Activated CD8-positive, alpha-beta T cell treated with anti-CD3 and anti-CD28 coated beads for 36 hours (primary cell): ENCODE measurements at places on chromosomes 3 and 15. TPM values are rescaled to one million over a fixed set of nuclear protein-coding genes. Genes with fewer than 3 reads are reported as not detected.

DNA sequence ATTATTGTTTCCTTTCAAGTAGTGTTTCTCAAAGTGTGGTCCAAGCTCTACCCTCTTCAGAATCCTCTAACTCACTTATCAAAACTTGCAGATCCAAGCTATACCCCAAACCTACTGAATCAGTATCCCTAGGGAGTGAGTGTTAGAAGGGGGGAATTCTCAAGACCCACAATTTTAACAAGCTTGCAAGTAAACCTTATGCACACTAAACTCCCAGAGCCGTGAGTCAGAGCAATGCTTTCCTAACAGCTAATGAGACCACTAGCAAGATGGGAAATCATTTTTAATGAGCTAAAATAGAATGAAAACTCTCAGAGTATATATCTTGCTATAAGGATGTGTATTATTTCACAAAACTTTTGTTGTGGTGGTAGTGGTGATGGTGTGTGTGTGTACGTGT, 41.1 kb upstream of the SRGAP3 start:
- no peak overlapping the region for H3K4me3 ChIP-seq
- H3K27ac ChIP-seq: no peak overlapping the region
- no peaks in the 10 kb centered on the region for H3K4me1 ChIP-seq

DNA sequence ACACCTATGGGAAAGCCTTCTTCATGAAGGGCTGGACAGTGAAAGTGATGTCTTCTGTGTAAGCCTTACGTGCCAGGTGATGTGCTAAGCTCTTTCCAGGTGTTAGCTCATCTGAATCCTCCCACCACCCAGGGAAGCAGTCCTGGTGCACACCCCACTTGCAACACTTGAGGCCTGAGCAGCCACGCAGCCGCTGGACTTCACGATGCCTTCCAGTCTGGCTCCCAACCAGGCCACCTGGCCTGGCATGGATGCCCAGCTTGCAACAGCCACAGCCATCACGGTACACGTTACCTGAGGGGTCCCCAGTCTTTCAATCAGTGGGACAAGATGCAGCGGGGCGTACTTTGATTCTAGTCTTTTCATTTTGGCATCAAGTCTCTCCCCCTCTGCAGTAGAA, 35.8 kb downstream of the NIPA2 start:
- H3K4me3 ChIP-seq: no peak overlapping the region
- H3K27me3 ChIP-seq: no peaks in the 10 kb centered on the region
- H3K4me1 ChIP-seq: no peaks in the 10 kb centered on the region

DNA sequence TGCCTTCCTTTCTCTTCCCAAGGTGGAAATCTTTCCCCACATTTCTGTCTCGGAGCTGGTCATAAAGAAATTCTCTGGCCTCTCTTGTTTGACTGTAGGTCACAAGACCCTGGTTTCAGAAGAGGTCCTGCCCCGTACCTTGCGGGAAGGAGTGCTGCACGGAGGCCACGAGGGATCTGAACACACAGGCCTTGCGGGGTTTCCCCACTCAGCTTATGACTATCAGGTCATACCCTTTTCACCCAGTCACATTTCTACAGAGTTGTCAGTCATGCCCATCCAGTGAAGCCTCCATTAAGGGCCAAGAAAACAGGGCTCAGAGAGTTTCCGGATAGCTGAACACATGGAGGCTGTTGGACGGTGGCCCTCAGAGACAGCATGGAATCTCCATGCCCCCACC, 54.7 kb upstream of the ATP13A3 start:
- no peak overlapping the region for H3K27ac ChIP-seq
- no peaks in the 10 kb centered on the region for H3K27me3 ChIP-seq
- H3K4me1 ChIP-seq: peaks cover 13% of the 10 kb centered on the region

GRCh38 chr3:37519661-37520060, 342.0 kb upstream of the CTDSPL start:
- no peaks in the 10 kb centered on the region for H3K27me3 ChIP-seq
- H3K4me3 ChIP-seq: no peak overlapping the region
- no peak for DNase-seq

DNA sequence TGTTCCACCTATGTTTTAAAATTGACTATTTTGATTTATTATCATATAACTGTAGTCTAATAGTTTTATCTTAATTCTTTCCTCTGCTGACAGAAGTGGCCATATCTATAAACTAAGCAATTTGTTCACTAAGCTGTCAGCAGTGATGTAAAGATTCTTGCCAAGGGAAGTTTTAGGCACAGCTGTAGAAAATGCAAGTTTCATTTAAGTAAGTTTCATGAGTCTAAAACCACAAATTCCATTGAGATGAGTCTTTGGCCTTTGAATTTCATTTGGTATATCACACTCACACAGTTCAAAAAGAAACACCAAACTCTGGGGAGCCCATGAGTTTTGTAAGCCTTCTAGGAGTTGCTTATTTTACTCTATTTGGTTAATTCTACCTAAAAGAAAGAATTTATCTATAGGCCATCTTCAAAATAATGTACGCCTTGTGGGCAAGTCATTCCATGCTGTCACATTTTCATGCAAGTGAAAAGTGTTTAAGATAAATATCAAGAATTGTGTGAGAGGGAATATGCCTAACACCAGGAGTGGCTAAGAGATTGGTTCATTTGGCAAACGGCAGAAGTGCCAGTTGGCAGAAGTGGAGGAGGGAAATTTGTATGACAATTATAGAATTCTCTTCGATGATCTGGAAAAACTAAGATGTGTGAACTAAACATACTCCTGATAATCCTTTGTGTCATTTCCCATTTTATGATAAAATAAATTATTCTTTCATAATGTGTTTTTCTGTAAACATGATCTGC, 292.9 kb downstream of the ZIC4 start:
- H3K4me1 ChIP-seq: no peaks in the 10 kb centered on the region
- H3K27ac ChIP-seq: no peak overlapping the region
- no peak overlapping the region for H3K4me3 ChIP-seq
- DNase-seq: no peak
- H3K36me3 ChIP-seq: no peaks in the 10 kb centered on the region

- H3K27me3 ChIP-seq: peaks cover 7% of the 10 kb centered on the region
- no peak for DNase-seq
Measured at GRCh38 chr3:72329354-72329753, 518.9 kb downstream of the SHQ1 start.

DNA sequence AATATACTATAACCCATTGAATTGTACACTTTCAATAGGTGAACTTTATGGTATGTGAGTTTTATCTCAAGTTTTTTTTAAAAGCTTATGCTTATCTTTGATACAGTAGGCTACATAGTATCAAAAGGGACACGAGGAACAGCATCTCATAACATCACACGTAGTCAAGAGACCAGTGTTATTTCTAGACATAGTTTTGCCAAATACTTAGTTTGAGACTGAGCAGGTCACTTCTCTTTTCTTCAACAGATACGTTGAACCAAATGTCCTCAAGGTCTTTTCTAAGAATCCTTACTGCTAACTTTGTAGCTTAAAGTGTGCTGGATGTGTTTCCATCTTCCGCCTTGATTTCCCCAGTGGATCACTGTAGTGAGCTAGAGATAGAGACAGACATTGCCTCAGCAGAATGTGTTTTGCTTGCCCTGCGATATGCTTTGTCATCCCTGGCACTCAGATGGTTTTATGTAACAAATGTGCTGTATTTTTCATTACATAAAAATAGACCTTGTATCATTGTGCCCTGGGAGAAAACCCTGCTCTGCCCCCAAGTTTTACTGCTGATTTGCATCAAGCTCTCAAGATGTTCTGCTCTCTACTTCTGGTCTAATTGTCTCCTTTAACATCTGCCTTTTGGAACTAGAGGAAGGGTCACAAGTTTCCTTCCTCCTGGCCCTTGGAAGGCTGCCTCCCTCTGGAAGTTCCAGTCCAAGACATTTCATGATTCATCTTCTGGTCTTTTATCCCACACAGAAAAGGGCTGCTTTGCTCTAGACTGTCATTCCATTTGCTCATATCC, 426.4 kb upstream of the RGMA start:
- no peak overlapping the region for H3K27ac ChIP-seq
- peaks cover 13% of the 10 kb centered on the region for H3K27me3 ChIP-seq
- no peak for DNase-seq
- no peak overlapping the region for H3K4me3 ChIP-seq
- no peaks in the 10 kb centered on the region for H3K36me3 ChIP-seq

DNA sequence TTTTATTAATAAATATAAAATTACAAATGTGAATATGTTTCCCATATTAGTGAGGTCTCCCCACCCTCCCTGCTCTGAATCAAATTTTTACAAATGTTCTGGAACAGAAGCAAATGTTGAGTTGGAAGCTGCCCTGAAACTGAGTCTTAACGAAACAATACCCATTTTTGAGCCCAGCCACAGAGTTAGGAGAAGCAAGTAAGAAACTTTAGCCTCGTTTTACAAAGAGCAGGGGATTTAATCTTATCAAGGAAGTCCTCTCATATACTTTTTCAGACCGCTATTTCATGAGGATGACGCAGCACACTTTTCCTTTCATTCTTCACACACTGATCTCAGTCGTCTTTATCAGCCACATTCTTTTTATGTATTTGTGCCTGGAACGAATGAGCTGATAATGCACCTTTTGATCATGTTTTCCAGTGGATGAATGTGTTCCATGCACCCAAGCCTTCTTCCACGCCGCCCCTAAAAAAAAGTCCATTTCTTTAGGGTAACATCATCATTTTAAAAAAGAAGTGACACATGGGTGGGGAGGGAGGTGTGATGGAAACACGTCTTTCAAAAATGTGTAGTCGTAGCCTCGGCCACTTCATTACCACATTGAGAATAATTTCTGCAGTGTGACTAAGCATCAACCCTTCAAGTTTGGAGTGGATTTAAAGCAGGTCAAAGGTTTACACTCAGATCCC, 48.1 kb downstream of the SETMAR start:
- peak overlapping the region; percentile 67 for H3K4me3 ChIP-seq
- peak; percentile 47 for DNase-seq
- H3K27ac ChIP-seq: peak overlapping the region; percentile 81
- H3K27me3 ChIP-seq: no peaks in the 10 kb centered on the region
- H3K4me1 ChIP-seq: peaks cover 19% of the 10 kb centered on the region
- peaks cover 2% of the 10 kb centered on the region for H3K36me3 ChIP-seq

DNA sequence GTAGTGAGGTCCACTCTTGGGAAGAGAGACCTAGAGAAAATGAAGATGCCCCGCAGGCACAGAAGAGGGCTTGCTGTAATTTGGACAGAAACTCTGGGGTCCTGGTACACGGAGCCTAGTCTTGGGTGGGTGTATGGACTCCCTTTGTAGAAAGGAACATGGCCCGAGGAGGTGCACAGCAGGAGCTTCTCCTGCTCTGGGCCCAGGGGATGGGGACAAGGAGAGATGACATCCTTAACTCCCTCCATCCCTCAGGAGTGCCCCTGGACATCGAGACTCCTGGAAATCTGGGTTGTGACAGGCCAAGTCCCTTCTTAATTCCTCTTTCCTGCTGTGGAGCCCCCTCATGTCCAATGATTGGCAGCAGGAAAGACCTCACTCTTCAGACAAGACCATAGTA, 29.9 kb upstream of the ABHD2 start:
- no peaks in the 10 kb centered on the region for H3K36me3 ChIP-seq
- no peak for DNase-seq
- peaks cover 7% of the 10 kb centered on the region for H3K4me1 ChIP-seq
- no peak overlapping the region for H3K4me3 ChIP-seq
- H3K27me3 ChIP-seq: peaks cover 1% of the 10 kb centered on the region

DNA sequence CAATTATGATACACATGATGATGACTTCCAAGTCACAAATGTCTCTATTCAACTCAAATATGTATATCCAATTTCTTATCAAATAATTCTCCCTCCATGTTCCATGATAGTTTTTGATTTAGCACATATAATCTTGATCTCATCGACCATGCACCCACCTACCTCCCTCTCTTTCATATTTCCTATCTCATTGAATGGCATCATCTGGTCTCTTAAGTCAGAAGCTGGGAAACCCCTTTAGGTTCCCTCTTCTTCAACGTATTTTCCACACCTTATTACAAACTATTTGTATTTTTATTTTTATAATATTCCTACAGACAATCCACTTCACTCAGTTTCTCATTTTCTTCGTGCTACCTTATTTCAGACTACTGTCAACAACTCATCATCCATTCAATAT, 56.9 kb upstream of the DPH6 start:
- H3K4me3 ChIP-seq: no peak overlapping the region
- H3K4me1 ChIP-seq: peaks cover 2% of the 10 kb centered on the region
- no peak for DNase-seq
- no peaks in the 10 kb centered on the region for H3K36me3 ChIP-seq
- H3K27me3 ChIP-seq: no peaks in the 10 kb centered on the region
- no peak overlapping the region for H3K27ac ChIP-seq

DNA sequence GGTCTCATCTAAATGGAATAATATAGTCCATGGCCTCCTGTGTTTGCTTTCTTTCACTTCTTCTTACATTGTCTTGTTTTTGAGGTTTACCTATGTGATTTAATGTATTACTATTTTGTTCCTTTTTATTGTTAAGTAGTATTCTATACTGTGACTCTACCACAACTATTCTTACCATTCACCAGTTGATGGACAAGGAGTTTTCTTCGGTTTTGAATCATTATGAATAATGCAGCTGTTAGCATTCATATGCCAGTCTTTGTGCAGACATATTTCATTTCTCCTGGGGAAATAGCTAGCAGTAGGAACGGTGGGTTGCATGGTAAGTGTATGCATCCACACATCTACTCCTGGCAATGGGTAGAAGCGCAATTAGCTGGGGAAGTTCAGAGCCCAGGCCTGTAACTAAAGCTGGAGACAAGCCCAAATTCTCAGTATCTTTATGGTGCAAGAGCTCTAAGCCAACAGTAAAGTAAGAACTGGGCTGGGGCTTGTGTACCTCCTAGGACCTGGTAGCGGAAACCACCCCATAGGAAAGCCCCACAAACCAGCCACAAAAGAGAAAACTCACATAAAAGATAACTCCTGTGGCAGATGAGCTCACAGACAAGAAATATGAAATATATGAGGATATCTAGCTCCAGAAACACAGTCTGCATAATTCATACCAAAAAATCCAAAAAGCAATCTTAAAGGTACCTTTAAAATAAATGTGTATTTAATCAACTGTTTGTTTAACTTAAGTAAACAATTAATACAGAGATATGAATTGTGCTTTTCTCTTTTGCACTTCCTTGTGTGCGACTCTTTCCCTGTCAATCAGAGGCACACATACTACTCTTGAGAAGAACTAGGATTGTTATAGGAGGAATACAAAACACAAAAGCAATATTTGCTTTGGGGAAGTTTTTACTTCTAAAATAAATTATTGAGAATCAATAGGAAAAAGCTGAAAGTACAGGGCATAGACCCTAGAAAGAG, 2.7 kb upstream of the CSTA start:
- no peak overlapping the region for H3K27ac ChIP-seq
- H3K27me3 ChIP-seq: no peaks in the 10 kb centered on the region
- H3K4me3 ChIP-seq: no peak overlapping the region
- peak; percentile 68 for DNase-seq

DNA sequence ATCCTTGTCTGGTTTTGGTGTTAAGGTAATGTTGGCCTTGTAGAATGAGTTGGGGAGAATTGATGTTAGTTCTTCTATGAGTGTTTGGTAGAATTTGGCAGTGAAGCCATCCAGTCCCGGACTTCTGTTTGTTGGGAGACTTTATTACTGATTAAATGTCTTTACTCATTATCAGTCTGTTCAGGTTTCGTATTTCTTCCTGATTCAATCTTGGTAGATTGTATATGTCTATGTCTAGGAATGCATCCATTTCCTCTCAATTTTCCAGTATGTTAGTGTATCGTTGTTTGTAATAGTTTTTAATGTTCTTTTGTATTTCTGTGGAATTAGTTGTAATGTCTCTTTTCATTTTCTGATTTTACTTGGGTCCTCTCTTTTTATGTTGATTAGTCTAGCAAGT, 39.4 kb downstream of the NCK1 start:
- H3K4me1 ChIP-seq: peaks cover 61% of the 10 kb centered on the region
- H3K4me3 ChIP-seq: no peak overlapping the region
- no peaks in the 10 kb centered on the region for H3K27me3 ChIP-seq
- H3K27ac ChIP-seq: peak overlapping the region; percentile 62

Gene CRYGS
- total RNA-seq: 2.6 TPM

Gene TJP1
- total RNA-seq: not detected

Gene ZKSCAN7
- 4.0 TPM for total RNA-seq

Gene CTXN2
- total RNA-seq: not detected

Gene CADM2
- not detected for total RNA-seq

Gene CHRM5
- not detected for total RNA-seq

Gene ATP13A5
- not detected for total RNA-seq

Gene CNTN3
- not detected for total RNA-seq
